ENCODE measurements at places on chromosomes 4 and X. TPM values are rescaled to one million over a fixed set of nuclear protein-coding genes. Genes with fewer than 3 reads are reported as not detected.

CRLF2 gene
- not detected for polyA plus RNA-seq

DNA sequence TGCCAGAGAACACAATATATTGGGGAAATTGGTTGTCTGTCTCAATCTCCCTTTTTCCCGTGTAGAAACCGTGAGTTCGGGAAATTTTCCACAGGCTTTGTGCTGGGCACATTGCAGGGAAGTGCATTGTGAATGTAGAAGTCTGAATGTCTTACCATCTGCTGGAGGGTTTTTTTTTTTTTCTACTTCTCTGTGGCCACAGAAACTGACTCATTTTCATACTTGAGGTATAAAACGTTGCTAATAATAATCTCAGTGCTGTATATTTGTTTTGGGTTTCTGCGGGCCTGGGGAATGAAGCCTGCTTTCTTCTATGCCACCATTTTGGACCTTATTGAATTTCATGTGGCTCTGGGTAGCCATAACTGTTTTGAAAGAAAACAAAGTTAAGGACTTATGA is 1001.2 kb downstream of the STIM2 start:
- no peaks in the 10 kb centered on the region for H3K27me3 ChIP-seq
- H3K27ac ChIP-seq = no peak overlapping the region
- H3K4me3 ChIP-seq = no peak overlapping the region

GLRA3 gene
- polyA plus RNA-seq = not detected

ABCD1 gene
- polyA plus RNA-seq = 9.8 TPM

- peak overlapping the region; percentile 46 for H3K27ac ChIP-seq
- no peak for DNase-seq
- no peaks in the 10 kb centered on the region for H3K36me3 ChIP-seq
- no peaks in the 10 kb centered on the region for H3K27me3 ChIP-seq
- peaks cover 34% of the 10 kb centered on the region for H3K4me1 ChIP-seq
Measured at GRCh38 chr4:173518425-173519102, 11.5 kb downstream of the HAND2 start.

DNA sequence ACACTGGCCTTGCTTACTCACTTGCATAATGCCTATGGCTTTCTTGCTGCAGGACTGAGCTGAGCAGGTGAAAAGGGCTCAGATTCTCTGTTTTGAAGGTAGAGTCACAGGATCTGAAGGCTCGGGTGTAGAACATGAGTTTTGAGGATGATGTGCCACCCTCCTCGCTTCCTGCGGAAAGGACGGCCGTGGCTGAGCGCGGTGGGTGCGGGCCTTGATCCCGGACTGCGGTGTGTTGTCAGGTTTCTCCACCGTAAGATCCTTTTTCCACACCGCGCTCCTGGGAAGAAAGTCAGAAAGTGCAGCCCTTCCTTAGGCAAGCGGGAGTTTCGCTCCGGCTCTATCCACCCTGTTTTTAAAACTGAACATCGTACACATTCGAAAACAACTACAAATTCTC is 36.2 kb downstream of the ZFP42 start:
- no peaks in the 10 kb centered on the region for H3K27me3 ChIP-seq
- no peak overlapping the region for H3K4me3 ChIP-seq
- H3K4me1 ChIP-seq = no peaks in the 10 kb centered on the region
- H3K36me3 ChIP-seq = no peaks in the 10 kb centered on the region
- DNase-seq = no peak
- H3K27ac ChIP-seq = no peak overlapping the region

DNA sequence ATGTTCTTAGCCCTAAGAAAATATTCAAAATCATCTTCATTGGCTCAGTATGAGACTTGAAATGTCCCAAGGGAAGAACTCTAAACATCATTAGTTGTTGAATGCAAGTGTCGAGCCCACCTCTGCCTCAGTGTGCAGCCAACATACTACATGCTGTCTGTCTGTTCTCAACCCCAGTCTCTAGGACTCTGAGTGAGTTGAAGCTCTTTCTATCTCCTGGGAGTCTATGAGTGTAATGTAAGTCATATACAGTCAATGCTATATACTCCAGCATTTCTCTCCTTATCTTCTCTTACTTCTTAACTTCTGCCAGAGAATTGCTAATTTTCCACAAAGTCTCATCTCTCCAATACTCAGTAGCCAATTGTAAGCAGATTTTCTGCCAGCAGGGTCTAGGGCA is 61.3 kb downstream of the SPATA18 start:
- H3K36me3 ChIP-seq = no peaks in the 10 kb centered on the region
- peaks cover 4% of the 10 kb centered on the region for H3K4me1 ChIP-seq
- H3K27me3 ChIP-seq = no peaks in the 10 kb centered on the region
- H3K4me3 ChIP-seq = no peak overlapping the region
- no peak overlapping the region for H3K27ac ChIP-seq

OCRL gene
- 10.6 TPM for polyA plus RNA-seq

PFKFB1 gene
- not detected for polyA plus RNA-seq

C4orf51 gene
- not detected for polyA plus RNA-seq

- H3K4me1 ChIP-seq = peaks cover 24% of the 10 kb centered on the region
- H3K27ac ChIP-seq = no peak overlapping the region
- H3K36me3 ChIP-seq = no peaks in the 10 kb centered on the region
- H3K27me3 ChIP-seq = peaks cover 12% of the 10 kb centered on the region
Measured at GRCh38 chr4:24927049-24927448, 14.2 kb upstream of the CCDC149 start.

FGF5 gene
- polyA plus RNA-seq = 63.7 TPM

IL1RAPL1 gene
- polyA plus RNA-seq = not detected

GRCh38 chrX:73987166-73987565 is 316.8 kb upstream of the ZCCHC13 start:
- no peak overlapping the region for H3K27ac ChIP-seq
- H3K36me3 ChIP-seq = peaks cover 3% of the 10 kb centered on the region
- H3K4me3 ChIP-seq = no peak overlapping the region
- H3K27me3 ChIP-seq = no peaks in the 10 kb centered on the region
- H3K4me1 ChIP-seq = no peaks in the 10 kb centered on the region

GRCh38 chr4:73452953-73453700 is 17.1 kb downstream of the AFP start:
- peaks cover 31% of the 10 kb centered on the region for H3K4me1 ChIP-seq
- H3K27me3 ChIP-seq = no peaks in the 10 kb centered on the region
- no peak overlapping the region for H3K4me3 ChIP-seq

GRCh38 chrX:13090027-13090338 is 45.6 kb upstream of the FAM9C start:
- no peaks in the 10 kb centered on the region for H3K36me3 ChIP-seq
- no peaks in the 10 kb centered on the region for H3K27me3 ChIP-seq
- H3K27ac ChIP-seq = no peak overlapping the region
- no peak overlapping the region for H3K4me3 ChIP-seq

- H3K4me1 ChIP-seq = no peaks in the 10 kb centered on the region
- H3K36me3 ChIP-seq = no peaks in the 10 kb centered on the region
- H3K4me3 ChIP-seq = no peak overlapping the region
- no peak overlapping the region for H3K27ac ChIP-seq
- H3K27me3 ChIP-seq = no peaks in the 10 kb centered on the region
Measured at GRCh38 chr4:140027101-140027500, 126.9 kb downstream of the MAML3 start.
